Caudate nucleus (tissue), 63 donors: ENCODE measurements at places on chromosomes 5 and 9.
A peak's percentile ranks its signal among the peaks of the same experiment; 100 is the strongest.

DNA sequence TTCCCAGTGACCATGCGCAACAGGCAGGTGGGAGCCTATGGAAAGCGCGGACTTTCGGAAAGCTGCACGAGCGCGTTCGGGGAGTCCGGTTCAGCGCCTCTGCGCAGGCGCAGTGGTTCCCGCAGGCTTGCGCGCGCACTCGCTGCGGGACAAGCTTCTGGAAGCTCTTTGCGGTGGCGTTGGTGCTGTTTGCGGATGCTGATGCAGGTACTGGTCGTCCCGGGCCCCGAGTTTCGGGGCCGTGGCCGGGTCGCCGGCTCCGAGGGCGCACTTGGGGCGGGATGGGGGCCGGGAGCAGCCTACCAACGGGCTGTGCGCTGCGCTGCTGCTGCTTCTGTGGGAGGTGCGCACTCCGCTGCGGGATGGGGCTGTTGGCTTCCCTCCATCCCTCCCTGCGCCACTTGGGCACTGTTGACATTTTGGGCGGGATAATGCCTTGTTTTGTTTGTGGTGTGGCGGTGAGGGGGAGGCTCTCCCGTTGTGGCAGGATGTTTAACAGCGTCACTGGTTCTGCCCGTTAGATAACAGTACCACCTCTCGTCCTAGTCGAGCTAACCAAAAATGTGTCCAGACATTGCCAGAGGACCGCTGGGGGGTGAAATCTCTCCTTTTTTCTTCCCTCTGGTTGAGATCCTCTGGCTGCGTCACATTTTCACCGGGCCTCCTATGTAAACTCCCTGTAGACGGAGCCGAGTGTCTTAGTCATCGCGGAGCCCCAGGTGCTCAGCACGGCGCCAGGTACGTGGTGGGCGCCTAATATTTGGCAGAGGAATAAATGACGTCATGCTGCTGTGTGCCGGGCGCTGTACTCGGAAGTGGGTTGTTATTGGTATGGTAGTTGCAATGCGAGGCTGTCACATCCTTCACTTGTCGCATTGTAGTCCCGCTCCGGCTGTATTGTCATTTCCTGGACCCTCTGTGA is at the start of gene ZNF483:
Gene ZNF483, plus strand, starts transcription at position 124 of the 922 bp plus-strand sequence. CDS start 2,217 bp downstream, outside the sequence.
- DNase-seq = peak; percentile 89

DNA sequence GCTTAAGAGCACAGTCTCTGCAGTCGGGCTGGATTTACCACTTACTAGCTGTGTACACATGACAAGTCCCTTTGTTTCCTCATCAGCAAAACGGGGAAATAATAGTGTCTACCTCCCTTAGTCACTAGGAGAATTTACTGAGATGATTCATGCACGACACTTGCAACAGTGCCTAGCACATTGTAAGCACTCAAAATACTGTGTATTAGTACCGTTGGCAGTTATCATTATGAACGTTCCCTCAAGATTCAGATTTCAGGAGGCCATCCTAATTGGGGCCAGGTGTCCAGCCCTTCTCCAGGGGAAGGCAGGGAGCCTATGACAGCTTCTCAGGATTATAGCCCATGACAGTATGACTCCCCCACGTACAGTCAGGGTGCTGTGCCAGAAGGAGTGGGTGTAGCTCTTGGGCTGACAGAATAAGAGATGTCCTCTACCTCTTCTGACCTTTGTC is 164.3 kb downstream of the DOCK2 start:
- no peak for DNase-seq

GRCh38 chr9:19409401-19410194 is 789 bp downstream of the ACER2 start:
- DNase-seq = no peak

GRCh38 chr5:11334404-11334803 is 569.8 kb downstream of the CTNND2 start:
- DNase-seq = no peak

DNA sequence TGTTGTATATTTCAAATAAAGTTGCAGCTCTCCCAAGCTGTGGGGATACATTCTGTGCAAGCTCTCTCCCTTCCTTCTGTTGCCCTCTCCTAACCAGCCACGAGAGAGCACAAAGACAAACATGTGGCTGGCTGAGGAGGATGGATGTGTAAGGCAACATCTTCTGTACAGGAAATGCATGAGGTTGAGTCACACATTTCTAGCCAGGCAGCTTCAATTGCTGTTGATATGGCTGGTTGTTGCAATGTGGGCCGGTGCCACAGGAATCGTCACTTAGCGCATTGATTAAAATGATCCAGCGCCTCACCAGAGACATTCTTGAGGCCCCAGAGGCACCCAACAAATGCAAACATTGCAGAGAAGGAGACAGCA is 207.1 kb downstream of the ICE1 start:
- no peak for DNase-seq

DNA sequence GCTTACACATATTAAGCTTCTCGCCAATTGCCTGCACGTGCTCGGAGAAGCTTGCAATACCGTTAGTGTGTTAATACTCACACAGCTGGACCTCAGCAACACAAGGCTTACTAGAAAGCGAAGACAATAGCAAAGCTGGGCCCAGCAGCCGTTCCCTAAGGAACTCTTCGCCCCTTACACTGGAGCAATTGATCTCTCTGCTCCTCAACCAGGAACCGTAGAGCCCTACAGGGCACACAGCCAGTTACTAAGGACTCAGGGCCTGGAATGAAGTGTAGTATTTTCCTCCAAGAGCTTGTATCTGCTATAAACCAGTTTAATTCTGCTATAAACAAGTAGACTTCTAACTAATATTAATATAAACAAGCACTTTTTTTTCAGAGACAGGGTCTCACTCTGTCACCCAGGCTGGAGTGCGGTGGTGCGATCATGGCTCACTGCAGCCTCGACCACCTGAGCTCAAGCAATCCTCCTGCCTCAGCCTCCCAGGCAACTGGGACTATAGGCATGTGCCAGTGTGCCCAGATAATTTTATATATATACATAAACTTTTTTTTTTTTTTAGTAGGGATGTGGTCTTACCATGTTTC is 67.0 kb upstream of the SIMC1 start:
- DNase-seq = no peak

DNA sequence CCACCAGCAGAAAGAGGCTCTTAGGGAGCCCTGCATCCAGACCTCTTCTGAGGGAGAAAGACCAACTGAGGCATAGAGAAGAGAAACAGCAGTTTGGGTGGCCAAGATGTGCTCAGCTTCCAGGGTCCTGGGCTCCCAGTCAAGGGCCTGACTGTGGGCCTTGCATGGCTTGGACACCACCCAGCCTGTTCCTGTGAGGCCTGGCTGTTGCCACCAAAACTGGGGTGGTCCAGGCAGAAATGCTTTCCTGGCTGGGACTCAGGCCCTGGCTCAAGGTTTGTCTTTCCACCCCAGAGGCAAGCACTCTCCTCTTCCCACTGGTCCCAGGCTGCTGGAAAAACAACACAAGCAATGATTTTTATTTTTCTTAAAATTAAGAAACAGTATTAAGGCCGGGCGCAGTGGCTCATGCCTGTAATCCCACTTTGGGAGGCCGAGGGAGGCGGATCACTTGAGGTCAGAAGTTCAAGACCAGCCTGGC is 13.3 kb downstream of the MYOZ3 start:
- no peak for DNase-seq

DNA sequence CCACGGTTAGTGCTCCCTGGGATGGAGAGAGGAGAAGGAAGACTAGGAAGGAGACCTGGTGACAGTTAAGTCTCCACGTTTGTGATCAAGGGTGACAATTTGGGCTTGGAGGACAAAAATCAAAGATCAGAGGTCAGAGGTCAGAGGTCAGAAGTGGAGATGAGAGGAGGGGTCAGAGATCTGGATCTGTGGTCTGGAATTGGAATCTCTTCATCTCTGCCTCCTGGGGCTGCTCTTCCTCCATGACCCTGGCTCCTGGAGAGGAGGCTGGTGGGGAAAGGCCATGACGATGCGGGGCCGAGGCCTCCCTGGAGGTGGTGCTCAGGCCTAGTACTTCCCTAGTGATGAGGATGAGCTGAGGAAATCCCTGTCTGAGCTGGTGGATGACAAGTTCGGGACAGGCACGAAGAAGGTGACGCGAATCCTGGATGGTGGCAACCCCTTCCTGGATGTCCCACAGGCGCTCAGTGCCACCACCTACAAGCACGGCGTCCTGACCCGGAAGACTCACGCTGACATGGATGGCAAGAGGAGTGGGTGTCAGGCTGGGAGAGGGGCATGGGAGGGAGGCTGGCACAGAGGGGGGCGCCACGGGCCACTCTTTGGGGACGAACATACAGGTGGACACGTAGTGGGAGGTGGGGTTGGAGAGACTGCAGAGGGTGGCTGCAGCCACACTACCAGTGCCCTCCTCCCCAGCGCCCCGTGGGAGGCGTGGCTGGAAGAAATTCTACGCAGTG is 41.0 kb downstream of the PSD2 start:
- DNase-seq = no peak

- DNase-seq = no peak
Observed at GRCh38 chr5:115209279-115209678, 39.6 kb upstream of the TRIM36 start.

GRCh38 chr5:170545811-170546210 is 42.0 kb downstream of the KCNIP1 start:
- DNase-seq = no peak
